ENCODE measurements at places on chromosomes 7 and 10. TPM values are rescaled to one million over a fixed set of nuclear protein-coding genes. Genes with fewer than 3 reads are reported as not detected.

DNA sequence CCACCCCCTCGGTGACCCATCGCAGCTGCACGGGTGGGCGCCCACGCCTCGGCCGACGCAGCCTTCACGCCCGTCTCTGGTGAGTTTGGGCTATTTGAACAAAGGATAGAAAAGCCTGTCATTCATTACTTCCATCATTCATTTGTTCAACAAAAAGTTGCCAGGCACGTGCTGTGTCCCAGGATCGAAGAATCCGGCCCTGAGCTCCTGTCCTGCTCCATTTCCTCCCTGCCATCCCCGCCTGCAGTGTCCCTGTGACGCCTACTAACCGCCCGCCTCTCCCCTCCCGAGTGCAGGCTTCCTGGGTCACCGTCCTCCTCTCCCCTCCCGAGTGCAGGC, 340.1 kb downstream of the WDR37 start:
- no peak for DNase-seq

GRCh38 chr10:132971448-132972148, 29.2 kb upstream of the CFAP46 start:
- no peak for DNase-seq

- no peak for DNase-seq
Observed at GRCh38 chr7:157569967-157570366, 233.2 kb downstream of the DNAJB6 start.

CALML3 gene
- total RNA-seq: not detected

GRCh38 chr7:127392182-127392565, 334 bp downstream of the ZNF800 start:
- DNase-seq: peak; percentile 79

- DNase-seq: no peak
Observed at GRCh38 chr10:121624836-121625486, 26.7 kb upstream of the FGFR2 start.

DNA sequence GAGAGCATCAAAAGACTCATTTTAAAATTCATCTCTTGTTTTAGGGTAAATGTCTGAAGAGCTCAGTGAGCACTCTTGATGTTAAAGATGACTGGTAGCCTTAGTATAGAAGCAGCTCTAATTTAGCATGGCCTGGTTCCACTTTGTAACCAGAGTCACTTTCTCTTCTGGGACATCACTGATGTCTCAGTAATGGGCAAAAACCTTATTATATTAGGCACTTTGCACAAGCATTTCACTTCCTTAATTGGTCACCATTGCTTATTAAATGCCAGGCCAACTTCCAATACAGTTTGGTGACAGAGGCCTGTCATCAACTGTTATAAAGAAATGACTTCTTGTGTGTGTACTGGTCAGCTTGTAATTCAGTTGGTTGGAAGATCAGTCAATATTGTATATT, 53.0 kb downstream of the STEAP1B start:
- no peak for DNase-seq

DNA sequence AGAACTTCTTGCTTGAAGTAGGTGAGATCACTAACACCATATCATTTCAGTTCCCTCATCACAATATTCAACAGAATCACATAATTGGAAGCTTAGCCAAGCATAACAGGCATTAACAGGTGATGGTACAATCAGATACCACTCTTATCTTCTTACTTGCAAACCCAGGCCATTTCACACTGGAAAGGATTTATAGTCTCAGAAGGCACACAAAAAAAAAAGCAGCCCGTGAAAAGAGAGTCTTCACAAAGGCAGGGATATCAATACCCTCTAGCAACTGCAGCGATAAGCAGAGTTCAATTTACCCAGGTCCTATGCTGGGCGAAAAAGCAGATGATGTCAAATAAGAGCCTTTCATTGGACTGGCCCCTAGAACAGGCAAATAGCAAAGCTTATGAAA, 1082.4 kb downstream of the XPNPEP1 start:
- DNase-seq: no peak

ASB10 gene
- not detected for total RNA-seq

GPR15LG gene
- total RNA-seq: 0.70 TPM

DNAJC12 gene
- total RNA-seq: 15.7 TPM

TMEM229A gene
- total RNA-seq: 0.33 TPM

SORCS1 gene
- total RNA-seq: 5.4 TPM

- DNase-seq: no peak
Observed at GRCh38 chr7:130365511-130366441, 14.5 kb upstream of the CPA1 start.

GRCh38 chr10:102761981-102762380, 18.2 kb downstream of the WBP1L start:
- DNase-seq: no peak

EMX2 gene
- 29.9 TPM for total RNA-seq

DNA sequence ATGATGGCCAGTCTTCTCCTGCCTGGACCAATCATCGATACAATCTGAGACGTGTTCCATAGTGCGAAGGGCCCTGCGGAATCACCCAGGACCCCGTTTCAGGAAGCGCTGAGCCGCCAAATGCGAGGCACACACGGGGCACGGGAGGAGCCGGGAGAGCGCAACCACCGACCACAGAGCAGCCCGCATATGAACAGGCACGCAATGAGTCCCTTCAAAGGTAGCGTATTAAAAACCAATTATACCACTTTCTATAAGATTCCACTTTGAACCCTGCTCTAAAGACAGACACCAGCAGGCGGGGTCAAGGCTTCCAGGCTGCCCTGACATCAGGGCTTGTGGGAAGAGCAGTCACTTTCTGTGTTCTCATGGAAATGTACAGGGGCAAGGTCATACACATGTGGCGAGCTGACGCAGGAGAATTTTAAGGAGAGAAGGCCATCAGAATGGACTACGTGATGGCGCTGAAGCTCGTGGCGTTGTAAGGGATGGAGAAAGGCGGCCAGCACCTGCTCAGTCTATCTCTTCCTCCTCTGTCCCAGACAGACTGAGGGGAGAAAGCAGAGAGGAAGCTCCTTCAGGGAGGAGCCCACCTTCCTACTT, 46.2 kb downstream of the AMZ1 start:
- DNase-seq: peak; percentile 62

GRCh38 chr7:133419041-133419440, 166.2 kb downstream of the EXOC4 start:
- DNase-seq: no peak

GRCh38 chr10:106559442-106559841, 605.1 kb downstream of the SORCS1 start:
- no peak for DNase-seq

EBF3 gene
- total RNA-seq: 26.1 TPM

GRCh38 chr7:20113427-20114027, 103.7 kb downstream of the MACC1 start:
- no peak for DNase-seq

OR9A2 gene
- total RNA-seq: not detected
